ENCODE measurements at places on chromosomes 1 and 21. TPM values are rescaled to one million over a fixed set of nuclear protein-coding genes. Genes with fewer than 3 reads are reported as not detected.

Gene LRRC38
- not detected for total RNA-seq

Gene PPFIA4
- total RNA-seq: 15.3 TPM

Gene ABCD3
- total RNA-seq: 7.1 TPM

Gene GNAT2
- not detected for total RNA-seq
